ENCODE measurements at places on chromosomes 3 and 15.

GRCh38 chr3:99396651-99397275 lies 241.6 kb upstream of the COL8A1 start:
- DNase-seq, result no peak
- no peaks in the 10 kb centered on the region for H3K36me3 ChIP-seq
- no peak overlapping the region for H3K27ac ChIP-seq
- no peaks in the 10 kb centered on the region for H3K4me1 ChIP-seq
- no peaks in the 10 kb centered on the region for H3K27me3 ChIP-seq

DNA sequence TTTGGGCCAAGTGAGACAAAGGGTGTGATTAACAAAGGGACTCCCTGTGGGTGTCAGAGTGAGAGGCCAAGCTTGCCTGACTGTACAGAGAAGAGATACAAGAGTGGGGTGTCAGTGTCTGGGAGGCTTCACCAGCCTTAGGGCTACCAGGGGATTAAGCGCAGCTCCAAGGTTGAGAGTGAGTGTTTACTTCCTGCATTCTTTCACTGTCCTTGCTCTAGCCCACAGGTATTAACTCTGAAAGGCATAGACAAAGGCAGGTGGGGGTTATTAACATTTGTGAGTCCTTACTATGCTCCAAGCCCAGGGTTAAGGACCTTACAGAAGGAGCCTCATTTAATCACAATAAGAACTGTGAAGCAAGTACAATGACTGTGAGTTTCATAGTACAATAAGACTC lies 107.6 kb downstream of the IL20RB start:
- DNase-seq, result no peak
- no peak overlapping the region for H3K27ac ChIP-seq
- peaks cover 3% of the 10 kb centered on the region for H3K4me1 ChIP-seq
- no peaks in the 10 kb centered on the region for H3K27me3 ChIP-seq

GRCh38 chr3:184336547-184337398 lies 627 bp upstream of the FAM131A start:
- no peaks in the 10 kb centered on the region for H3K27me3 ChIP-seq
- H3K27ac ChIP-seq, result peak overlapping the region; percentile 86
- peaks cover 34% of the 10 kb centered on the region for H3K36me3 ChIP-seq
- no peak for DNase-seq
- H3K4me3 ChIP-seq, result peak overlapping the region; percentile 91

GRCh38 chr3:65995030-65995429 lies 43.7 kb downstream of the MAGI1 start:
- DNase-seq, result no peak
- H3K4me3 ChIP-seq, result no peak overlapping the region
- H3K27me3 ChIP-seq, result no peaks in the 10 kb centered on the region
- no peak overlapping the region for H3K27ac ChIP-seq

GRCh38 chr3:111884411-111885018 lies 25.4 kb downstream of the PHLDB2 start:
- no peaks in the 10 kb centered on the region for H3K27me3 ChIP-seq
- H3K4me1 ChIP-seq, result no peaks in the 10 kb centered on the region
- no peak for DNase-seq

DNA sequence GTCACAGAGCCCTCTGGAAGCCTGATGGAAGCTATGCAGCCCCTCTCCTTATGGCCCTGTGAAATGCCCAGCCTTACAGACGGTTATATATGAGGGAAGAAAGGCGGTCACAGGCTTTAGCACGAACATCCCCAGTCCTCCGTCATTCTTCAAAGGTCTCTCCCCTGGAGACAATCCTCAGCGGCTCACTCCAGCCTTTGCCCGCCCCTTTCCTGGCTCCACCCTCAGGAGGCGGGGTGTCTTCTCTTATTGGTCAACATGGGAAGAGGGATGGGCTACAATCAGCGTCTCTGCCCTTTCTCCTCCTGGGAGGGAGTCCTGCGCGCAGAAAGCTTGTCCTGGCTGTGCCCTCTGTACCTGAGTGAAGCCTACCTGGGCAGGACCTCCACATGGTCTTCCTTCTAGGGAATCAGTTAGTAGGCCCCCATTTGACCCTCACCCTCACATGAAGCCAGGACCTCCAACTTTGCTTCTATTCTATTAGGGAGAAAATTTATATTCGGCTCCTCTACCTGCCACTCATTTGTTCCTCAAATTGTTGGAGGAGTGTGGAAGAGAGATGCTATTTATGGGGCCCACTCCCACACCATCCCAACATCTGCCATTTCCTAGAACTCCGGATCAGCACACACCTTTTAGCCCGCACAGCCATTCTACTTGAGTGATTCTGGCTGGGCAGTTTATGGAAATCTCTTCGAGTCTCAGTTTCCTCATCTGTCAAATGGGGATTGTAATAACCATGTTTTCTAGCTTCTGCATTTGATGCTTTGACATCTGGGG lies 112.9 kb upstream of the SLC6A11 start:
- H3K27ac ChIP-seq, result no peak overlapping the region
- no peak overlapping the region for H3K4me3 ChIP-seq
- H3K27me3 ChIP-seq, result peaks cover 38% of the 10 kb centered on the region
- no peaks in the 10 kb centered on the region for H3K4me1 ChIP-seq
- peak; percentile 73 for DNase-seq

DNA sequence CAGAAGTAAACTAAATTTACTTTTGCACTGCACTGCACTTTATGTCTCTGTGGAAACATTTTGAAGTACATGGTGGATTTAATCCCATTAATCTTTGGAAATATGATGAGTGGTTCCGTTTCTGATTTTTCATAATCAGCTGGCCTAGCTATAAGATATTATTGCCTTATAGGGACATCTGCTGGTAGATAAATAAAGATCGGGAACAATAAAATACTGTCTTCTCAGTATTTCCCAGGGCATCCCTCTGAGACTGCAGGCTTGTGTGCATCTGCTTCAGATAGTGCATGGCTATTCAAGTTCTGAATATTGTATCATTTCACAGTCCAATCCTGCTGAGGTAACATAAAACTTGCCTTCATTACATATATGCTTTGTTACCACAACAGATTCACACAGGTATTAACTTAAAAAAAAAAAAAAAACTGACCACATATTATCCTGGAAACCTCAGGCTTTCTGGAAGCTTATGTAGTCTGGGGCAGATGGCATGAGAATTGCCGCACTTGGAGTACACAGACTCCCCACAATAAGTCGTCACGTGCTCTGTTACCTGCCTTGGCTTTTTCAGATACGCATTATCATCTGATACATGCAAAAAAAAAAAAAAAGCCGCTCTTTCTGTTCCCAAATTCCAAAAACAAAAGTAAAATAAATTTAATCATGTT lies 330.8 kb upstream of the AGTR1 start:
- H3K4me1 ChIP-seq, result no peaks in the 10 kb centered on the region
- no peak for DNase-seq
- no peaks in the 10 kb centered on the region for H3K27me3 ChIP-seq
- H3K36me3 ChIP-seq, result no peaks in the 10 kb centered on the region
- H3K27ac ChIP-seq, result no peak overlapping the region

- H3K4me1 ChIP-seq, result peaks cover 1% of the 10 kb centered on the region
- H3K4me3 ChIP-seq, result no peak overlapping the region
- DNase-seq, result no peak
- H3K36me3 ChIP-seq, result no peaks in the 10 kb centered on the region
- no peaks in the 10 kb centered on the region for H3K27me3 ChIP-seq
Measured at GRCh38 chr3:73399106-73399505, 225.6 kb downstream of the PDZRN3 start.

- no peaks in the 10 kb centered on the region for H3K27me3 ChIP-seq
- H3K27ac ChIP-seq, result no peak overlapping the region
- H3K36me3 ChIP-seq, result no peaks in the 10 kb centered on the region
- DNase-seq, result no peak
- no peak overlapping the region for H3K4me3 ChIP-seq
Measured at GRCh38 chr3:107950417-107950816, 140.4 kb downstream of the CD47 start.

DNA sequence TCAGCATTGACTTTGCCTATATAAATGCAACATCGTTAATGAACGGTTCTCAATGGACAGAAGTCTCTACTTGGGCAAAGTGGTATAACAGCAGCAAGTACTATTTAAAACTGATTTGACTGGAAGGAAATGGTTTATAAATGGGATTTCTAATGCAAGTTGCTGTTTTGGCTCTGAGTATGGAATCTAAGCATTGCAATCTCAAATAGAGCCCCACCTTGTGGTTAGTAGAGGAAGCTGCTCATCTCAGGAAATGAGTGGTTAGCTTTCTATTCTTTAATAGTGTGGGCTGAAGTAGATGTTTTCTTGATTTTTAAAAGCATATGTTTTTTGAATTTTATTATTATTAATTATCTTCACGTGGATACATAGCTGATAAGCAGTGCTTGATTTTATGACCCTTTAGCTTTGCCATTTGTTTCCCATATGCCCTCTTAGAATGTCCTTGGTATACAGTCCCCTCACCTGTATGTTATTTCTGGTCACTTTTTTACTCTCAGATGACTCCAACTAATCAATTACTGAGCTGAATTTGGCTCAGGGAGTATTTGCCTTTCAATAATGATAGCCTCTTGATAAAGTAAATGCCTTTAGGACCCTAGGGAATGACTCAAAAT lies 67.1 kb downstream of the OXSM start:
- no peaks in the 10 kb centered on the region for H3K36me3 ChIP-seq
- no peaks in the 10 kb centered on the region for H3K27me3 ChIP-seq
- no peak overlapping the region for H3K27ac ChIP-seq
- no peak overlapping the region for H3K4me3 ChIP-seq
- DNase-seq, result no peak

- H3K4me1 ChIP-seq, result peaks cover 11% of the 10 kb centered on the region
- DNase-seq, result no peak
- no peak overlapping the region for H3K27ac ChIP-seq
- peaks cover 2% of the 10 kb centered on the region for H3K36me3 ChIP-seq
Measured at GRCh38 chr3:38457111-38458003, 3.7 kb downstream of the ACVR2B start.

DNA sequence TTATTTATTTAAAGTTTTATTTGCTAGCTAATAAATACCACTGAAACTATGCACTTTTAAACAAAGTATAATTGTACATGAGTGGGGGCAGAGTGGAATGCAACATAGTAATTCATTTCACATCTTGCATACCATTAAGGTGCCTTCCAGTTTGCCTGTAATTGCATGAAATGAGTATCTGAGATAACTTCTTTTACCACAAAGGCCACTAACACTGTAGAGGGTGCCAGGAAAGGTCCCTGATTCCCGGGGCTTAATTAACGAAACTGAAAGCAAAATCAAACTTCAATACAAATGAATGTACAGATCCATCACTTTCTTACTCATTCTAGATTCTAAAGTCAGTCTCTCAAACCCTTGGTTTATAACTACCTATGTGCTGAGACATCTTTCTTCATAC lies 2.1 kb downstream of the CD47 start:
- no peak overlapping the region for H3K27ac ChIP-seq
- no peak overlapping the region for H3K4me3 ChIP-seq
- H3K27me3 ChIP-seq, result peaks cover 5% of the 10 kb centered on the region
- H3K4me1 ChIP-seq, result no peaks in the 10 kb centered on the region

- DNase-seq, result no peak
- H3K27ac ChIP-seq, result no peak overlapping the region
- H3K4me3 ChIP-seq, result no peak overlapping the region
- H3K36me3 ChIP-seq, result no peaks in the 10 kb centered on the region
- H3K27me3 ChIP-seq, result no peaks in the 10 kb centered on the region
Measured at GRCh38 chr3:61829722-61830350, 268.5 kb downstream of the PTPRG start.

GRCh38 chr3:50655009-50655830 lies 19.5 kb upstream of the DOCK3 start:
- no peak overlapping the region for H3K27ac ChIP-seq
- no peak overlapping the region for H3K4me3 ChIP-seq
- DNase-seq, result no peak
- H3K4me1 ChIP-seq, result peaks cover 14% of the 10 kb centered on the region
- H3K27me3 ChIP-seq, result no peaks in the 10 kb centered on the region
- H3K36me3 ChIP-seq, result no peaks in the 10 kb centered on the region

DNA sequence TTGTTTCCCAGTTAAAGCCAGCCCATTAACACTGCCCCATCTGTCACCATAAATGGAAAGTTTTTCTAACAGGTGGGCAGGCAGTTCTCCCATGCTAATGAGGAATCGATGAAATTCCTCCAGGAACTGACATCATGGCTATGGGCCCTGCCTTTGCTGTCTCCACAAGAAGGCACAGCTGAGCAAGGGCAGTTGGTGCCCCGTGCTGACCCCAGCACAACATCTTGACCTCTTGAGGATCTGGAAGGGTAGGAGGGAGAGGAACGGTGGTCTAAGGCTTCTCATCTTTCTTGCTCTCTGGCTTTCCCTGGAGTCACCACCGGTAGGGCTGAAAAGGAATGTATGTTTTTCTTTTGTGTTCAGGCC lies 46.7 kb downstream of the CHCHD6 start:
- H3K27me3 ChIP-seq, result no peaks in the 10 kb centered on the region
- H3K4me3 ChIP-seq, result no peak overlapping the region
- H3K27ac ChIP-seq, result no peak overlapping the region
- no peaks in the 10 kb centered on the region for H3K36me3 ChIP-seq
- no peak for DNase-seq

- DNase-seq, result no peak
- peaks cover 31% of the 10 kb centered on the region for H3K4me1 ChIP-seq
- peak overlapping the region; percentile 74 for H3K27ac ChIP-seq
- H3K27me3 ChIP-seq, result no peaks in the 10 kb centered on the region
- H3K4me3 ChIP-seq, result no peak overlapping the region
- H3K36me3 ChIP-seq, result no peaks in the 10 kb centered on the region
Measured at GRCh38 chr3:184636741-184637316, 75.0 kb downstream of the MAGEF1 start.

DNA sequence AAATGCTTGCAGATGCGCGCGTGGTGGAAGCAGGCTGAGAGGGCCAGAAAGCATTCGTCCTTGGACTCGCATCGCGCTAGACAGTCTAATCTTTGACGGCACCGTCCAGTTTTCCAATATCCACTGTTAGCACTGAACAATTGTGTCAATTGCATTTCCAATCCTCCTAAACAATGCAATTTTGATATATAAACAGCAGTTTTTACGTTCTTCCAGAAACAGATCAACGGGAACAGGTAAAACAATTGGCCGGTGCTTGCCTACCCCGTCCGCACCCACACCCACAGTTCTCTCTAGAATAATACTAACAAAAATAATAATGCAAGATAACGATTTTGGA lies 17.2 kb downstream of the CPN2 start:
- no peaks in the 10 kb centered on the region for H3K36me3 ChIP-seq
- no peak overlapping the region for H3K27ac ChIP-seq
- H3K27me3 ChIP-seq, result no peaks in the 10 kb centered on the region
- H3K4me3 ChIP-seq, result no peak overlapping the region
- no peak for DNase-seq
- H3K4me1 ChIP-seq, result peaks cover 12% of the 10 kb centered on the region

Measured in neuronal stem cell (in vitro differentiated cells).